Activated CD8-positive, alpha-beta memory T cell treated with anti-CD3 and anti-CD28 coated beads, Interleukin-2, amount 10 ng/mL, durations not matched to agents 7 days and 5 days (primary cell): ENCODE measurements at places on chromosomes 4 and X.

DNA sequence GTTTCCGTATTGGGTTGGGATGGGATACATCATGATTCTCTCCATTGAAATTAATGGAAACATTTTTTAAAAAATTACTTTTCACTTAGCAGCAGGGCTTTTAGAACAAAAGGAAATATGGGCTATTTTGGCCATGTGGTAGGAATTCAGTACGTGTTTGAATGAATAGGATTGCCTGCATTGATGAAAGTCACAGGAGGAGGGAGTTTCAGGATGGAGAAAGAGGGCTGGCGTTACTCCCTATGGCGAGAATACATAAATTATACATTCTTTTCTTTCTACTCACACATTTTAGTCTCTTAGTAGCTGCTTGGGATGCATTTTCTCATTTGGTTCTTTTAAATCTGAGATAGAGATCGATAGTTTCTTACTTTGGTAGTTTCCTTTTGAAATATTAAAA, 100.3 kb upstream of the PDHA1 start:
- DNase-seq, result no peak

DNA sequence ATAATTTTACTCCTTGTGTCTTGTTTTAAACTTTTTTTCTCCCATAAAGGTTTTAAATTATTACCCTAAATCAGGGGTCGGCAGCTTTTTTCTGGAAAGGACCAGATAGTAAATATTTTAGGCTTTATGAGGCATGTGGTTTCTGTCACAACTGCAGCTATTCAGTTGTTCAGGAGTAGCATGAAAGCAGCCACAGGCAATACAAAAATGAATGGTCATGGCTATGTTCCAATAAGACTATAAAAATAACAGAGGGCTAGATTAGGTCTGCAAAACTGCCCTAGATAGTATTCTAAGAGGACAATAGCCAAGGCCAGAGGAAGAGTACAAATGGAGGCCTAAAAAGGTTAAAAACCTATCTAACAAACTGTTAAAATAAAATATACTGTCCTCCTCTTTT, 24.6 kb downstream of the HERC5 start:
- no peak for DNase-seq

- DNase-seq, result no peak
These were observed 112.5 kb downstream of the AFF1 start for GRCh38 chr4:87047281-87047798.

GRCh38 chr4:76365636-76366035, 55.3 kb downstream of the CCDC158 start:
- DNase-seq, result no peak

DNA sequence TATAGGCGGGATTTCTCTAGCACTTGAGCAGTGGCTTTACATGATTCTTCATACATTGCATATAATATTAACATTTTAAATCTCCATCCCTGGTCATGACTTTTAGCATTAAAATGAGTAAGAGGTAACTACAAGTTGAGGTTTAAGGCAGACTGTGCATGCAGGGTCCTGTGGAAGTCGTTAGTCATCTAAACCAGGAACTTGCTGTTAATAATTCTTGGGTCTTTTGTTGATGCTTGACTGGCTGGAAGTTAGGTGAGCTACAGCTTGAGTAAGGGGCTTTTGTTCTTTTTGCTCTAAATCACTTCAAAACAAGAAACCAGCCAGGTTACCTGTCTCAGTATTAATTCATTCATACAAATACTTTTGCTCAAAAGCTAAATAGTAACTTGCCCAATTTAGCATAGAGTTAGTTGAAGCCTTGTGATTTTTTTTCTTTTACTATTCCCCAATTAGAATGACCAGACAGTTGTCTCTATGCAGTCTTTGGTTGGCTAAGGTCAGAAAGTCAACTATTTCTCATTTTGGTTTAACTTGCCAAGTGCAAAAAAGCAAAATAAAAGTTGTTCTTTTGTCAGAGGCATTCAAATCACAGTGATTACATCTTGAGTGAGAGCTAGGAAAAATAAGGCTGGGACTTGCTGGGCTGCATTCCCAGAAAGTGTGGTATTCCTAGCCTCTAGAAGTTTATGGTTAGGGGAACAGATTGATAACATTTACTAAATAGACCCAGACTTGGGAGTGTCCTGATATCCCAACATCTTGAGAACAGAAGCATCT, 516.9 kb downstream of the PDHA2 start:
- DNase-seq, result no peak

- no peak for DNase-seq
These were observed 466.3 kb upstream of the HS3ST1 start for GRCh38 chr4:11894977-11895376.
